RWPE2 (cell line): ENCODE measurements at places on chromosomes 5 and 9.

DNA sequence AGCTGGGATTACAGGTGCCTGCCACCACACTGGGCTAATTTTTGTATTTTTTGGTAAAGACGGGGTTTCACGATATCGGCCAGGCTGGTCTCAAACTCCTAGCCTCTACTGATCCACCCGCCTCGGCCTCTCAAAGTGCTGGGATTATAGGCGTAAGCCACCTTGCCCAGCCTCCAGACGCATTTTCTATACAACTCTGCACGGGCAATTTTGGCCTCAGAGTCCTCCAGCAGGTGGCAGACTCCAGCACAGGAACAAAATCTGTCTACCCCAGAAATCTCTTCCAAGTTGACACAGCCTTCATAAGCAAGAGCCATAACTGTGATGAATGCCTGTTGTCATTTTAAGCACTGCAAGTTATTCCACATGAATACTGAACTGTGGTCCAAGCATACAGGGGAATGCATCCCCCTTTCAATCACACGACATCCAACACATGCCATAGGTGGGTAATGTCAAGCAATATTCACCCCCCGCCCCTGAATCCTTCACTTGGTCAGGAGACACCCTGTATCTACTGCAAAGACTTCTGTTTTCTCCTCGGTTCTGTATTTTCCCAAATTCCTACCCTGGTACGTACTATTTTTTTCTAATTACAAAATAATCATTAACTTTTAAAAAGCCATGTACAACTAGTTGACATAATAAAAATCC, 50.8 kb downstream of the ALDH7A1 start:
- DNase-seq = no peak

DNA sequence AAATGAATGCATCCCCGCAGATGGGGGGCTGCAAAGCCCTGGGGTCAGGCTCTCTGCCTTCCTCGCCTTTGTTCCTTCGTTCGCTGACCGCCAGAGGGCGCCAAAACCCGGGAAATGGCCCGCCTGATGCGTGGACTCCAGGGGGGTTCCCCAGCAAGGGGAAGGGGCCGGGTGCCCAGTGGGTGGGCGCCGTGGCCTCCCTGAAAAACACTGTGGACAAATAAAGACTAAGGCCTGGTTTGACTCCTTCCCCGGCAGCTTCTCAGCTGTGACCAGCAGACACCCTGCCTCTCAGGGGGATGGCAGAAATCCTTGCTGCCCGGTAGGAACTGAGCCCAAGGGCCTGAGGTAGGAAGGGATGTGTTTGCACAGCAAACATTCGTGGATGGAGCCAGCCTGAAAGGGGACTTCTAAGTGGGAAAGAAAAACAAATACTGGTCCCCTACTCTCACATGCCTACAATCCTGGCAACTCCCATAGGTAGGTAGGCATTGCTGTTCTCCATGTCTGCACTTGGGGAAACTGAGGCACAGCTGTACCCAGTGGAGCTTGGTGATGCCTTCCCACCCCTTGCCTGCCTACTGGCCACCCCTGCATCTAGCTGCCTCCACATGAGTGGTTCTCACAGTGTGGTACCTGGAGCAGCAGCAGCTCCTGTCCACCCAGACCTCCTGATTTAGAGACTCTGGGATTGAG, 57.7 kb downstream of the DUSP1 start:
- DNase-seq = no peak

GRCh38 chr5:74035521-74035937, 409.5 kb downstream of the ARHGEF28 start:
- peak; percentile 64 for DNase-seq

- no peak for DNase-seq
Measured at GRCh38 chr5:173178369-173178910, 34.1 kb downstream of the BNIP1 start.

DNA sequence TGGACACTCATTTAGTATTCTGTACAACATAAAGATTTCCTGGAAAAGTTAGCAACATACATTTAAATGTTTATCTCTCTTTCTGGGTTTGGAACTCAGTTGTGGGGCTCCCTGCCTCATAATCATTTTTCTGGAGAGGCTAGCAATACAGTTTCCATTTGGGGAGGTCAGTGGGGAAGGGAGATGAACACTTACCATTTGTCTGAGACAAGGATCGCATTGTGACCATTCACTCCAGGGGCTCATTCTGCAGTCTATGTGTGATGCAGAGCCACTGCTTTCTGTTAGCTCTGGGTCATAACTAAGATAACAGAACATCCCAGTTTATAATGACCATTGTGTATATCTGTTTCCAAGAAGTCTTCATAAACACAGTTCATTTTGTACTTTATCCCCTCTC, 22.4 kb downstream of the C9 start:
- DNase-seq = no peak
